ENCODE measurements at places on chromosomes 4 and X.

DNA sequence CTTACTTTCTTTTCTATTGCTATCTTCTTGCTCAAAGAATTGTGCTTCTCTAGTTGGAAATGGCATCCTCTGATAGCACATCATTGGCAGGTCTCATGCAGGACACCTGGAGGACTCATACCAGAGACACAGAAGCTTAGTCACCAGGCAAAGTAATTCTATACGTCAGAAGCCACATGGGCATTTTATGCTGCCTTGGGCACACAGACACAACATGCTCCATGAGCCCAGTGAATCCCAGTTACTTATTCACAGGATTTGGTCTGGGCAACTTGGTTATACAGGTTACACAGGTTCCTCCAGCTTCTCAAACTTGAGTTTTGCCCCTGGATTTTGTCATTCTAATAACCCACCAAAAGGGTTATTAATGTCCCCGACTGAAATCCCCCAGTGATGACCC lies 7.1 kb downstream of the RASSF6 start:
- DNase-seq, result no peak

DNA sequence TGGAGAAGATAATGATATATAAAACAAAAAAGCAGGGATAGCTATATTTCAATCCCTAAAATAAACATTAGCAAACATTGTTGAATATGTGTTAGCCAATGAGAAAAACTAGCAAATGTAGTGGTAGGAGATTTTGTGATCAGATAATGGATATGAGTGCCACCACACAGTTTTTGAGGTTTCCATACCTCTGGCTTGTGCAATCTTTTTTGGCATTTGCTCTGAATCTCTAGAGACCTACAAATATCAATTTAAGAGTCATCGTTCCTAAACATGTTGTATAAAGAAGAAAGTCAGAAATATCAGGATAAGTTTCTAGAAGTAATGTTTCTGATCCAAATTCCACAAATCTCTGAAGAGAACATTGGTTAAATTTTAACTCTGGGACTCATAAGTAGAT lies 308.7 kb downstream of the PDGFC start:
- DNase-seq, result no peak

- DNase-seq, result no peak
These were observed 206.8 kb downstream of the SMARCA1 start for GRCh38 chrX:129316461-129316860.

DNA sequence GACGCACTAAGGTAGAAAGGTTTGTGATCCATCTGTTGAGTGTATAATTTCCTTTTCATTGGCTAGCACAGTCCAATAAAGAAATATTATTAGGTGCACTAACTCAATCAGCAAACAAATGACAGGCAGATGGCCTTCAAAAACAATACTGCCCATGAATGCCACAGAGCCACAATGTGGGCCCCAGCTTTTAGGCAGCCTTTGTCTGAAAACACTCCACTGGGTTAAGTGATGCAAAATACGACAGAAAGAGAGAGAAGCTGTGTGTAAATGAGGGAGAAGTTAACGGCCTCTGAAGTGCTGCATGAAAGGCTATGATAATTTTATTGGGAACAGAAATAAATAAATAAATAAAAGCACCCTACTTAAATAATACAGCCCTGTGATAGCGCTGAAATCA lies 274.6 kb downstream of the NKX6-1 start:
- DNase-seq, result no peak

GRCh38 chr4:5528031-5528436 lies 180.3 kb downstream of the EVC2 start:
- no peak for DNase-seq

Data from stimulated activated CD4-positive, alpha-beta T cell treated with anti-CD3 and anti-CD28 coated beads, TNF-alpha, amount 100 ng/mL, for 48 hours (primary cell).